ENCODE measurements at places on chromosomes 11 and 22.

DNA sequence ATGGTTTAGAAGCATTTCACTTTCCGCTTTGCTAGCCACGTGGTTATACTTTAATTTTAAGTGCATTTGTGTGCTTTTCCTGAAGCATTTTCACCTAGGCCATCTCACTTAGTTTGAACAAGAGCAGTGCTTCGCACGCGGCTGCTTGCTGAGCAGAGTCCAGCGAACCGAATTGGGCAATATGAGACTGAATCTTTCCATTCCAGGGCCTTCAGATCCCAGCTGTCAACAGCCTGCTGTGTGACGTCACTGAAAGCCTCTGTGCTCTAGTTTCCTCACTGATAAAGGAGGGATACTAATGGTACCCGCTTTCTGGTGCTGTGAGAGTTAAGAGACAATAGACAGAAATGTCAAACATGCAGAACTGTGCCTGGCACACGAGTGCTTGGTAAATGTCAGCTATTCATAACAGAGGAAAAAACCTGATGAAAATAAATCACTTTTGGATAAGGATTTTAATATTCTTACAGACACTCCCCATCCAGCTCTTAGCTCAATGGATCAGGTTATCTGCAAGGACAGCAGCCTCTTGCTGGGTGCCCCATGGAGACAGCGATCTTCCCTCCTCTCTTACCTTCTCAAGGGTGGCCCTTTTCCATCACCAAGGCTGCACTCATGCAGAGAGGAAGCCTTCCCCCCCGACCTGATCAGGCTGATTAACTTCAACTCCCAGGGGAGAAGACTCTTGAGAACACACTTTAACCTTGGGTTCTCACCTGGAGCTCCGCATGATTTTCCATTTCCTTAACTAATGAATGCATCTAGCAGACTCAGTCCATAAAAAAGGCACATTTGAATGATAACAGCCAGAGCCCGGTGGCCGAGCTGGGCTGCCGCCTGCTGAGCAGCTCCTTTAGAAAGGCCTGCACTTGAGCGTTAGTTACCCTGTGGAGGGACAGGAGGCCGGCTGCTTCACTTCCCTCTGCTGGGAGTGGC is 3.5 kb upstream of the GLB1L3 start:
- no peak for DNase-seq

DNA sequence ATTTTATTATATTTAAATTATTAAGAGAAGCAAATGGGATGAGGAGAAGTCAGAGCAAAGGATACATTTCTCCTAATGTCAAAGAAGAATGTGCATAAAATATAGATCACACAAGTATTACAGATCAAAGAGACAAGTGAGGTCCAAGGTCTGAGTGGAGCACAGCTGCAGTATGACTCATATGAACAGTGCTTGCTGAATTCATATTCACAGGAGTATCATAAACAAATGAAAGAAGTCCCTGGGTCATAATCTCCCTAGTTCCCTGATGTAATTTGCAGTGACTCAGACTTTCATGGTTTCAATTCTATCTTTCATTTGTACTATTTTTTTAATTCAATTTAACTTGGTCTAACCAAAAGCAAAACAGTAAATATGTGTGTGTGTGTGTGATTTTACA is 499.0 kb upstream of the CCDC179 start:
- DNase-seq = no peak

DNA sequence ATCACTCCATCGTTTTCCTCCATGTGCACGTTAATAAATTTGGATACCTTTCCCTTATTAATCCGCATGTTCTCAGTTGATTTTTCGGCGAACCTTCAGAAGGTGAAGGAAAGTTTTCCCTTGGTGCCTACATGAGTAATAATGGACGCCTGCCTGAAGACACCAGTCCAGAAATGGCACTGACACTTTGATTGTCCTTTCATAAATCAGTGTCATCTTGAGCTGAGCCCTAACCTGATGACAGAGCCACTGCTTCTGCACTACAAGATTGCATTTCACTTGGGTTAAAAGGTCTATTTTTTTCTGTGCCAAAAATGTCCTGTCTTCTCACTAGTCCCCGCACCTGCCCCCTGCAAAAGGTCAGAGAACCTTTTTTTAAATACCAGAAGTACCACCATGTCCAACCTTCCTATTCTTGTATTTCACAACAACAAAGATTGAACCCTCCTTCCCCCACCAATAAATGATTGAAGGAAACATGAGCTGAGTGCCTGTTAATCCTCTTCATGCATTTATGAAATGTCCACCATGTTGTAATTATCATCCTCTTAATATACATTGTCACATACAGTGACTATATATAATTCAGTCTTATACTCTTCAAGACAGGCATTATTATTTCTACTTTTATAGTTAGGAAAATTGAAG is 219.9 kb upstream of the UBASH3B start:
- DNase-seq = no peak

DNA sequence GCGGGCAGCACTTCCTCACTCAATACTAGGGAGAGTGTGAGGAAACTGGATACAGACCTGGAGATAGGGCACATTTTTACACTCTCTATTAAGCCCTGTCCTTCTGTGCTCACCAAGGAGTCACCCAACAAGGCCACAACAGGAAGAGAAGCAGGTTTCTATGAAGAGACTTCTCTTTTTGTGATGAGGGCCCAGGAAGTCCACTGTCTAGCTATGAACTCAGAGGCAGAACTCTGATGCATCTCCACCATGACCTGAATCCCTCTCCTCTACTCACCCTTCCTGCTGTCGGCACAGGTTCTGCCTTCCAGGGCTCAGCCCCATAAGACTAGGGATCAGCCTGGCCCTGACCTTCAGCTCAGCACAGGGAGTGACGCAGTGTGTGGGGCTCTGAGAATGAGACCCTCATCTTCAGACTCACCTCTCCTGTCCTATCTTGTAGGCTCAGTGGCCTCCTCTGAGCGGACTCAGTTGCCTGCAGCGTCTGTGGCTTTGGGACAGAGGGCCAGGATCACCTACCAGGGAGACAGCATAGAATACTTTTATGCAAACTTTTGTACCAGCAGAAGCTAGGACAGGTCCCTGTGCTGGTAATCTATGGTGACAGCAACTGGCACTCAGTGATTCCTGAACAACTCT is 49.3 kb upstream of the IGLL5 start:
- DNase-seq = no peak

DNA sequence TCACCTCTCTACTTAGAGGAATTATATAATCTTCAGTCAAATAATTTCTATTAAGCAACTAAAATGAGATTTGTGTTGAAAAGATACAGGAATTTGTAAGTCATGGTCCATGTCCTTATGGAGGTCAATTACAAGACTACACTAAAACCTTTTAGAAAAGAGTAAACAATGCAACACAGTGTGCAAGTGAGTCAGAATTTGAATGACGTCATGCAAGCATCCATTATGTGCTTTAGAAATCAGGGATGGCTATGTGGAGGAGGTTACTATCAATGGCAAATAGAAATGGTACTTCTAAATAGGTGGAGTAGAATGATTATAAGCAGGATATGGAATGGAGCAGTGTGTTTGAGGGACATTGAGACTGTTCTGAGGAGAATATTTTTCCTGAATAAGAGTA is 16.6 kb downstream of the OR10D3 start:
- no peak for DNase-seq
